ENCODE measurements at places on chromosomes 16 and 17.

DNA sequence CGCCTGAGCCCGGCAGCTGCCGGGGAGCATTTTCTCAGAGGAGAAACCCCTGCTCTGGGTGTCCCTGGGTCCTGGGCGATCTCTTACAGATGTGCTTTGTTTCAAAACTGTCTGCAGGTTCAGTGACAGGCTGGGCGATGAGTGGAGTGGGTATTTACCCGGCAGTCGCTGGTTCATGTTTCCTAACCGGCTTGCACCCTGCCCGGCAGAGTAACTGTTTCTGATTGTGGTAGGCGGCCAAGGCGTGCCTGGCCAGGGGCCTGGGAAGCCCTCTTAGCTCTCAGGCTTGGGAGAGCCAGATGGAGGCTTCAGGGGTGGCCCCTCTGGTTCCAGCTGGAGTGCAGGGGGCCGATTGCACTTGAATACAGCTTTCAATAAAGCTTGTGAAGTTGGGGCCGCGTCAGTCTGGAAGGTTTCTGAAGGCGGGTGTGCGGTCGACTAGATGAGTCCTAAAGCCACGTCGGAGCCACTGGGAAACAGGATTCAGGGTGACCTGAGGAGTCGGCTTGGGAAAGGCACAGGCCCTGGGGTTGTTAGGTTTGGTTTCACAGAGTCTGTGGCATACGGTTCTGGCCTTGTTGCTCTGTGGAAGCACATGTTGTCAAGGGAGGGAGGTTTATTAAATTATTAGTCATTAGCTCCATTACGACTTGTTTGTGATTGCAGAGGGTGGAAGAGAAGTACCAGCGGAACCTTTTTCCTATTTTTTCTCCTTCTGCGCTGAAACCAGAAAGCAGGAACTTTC lies 1.4 kb downstream of the BAIAP2 start:
- DNase-seq: no peak

GRCh38 chr17:1040216-1040600 lies 43.3 kb downstream of the TIMM22 start:
- DNase-seq: no peak

DNA sequence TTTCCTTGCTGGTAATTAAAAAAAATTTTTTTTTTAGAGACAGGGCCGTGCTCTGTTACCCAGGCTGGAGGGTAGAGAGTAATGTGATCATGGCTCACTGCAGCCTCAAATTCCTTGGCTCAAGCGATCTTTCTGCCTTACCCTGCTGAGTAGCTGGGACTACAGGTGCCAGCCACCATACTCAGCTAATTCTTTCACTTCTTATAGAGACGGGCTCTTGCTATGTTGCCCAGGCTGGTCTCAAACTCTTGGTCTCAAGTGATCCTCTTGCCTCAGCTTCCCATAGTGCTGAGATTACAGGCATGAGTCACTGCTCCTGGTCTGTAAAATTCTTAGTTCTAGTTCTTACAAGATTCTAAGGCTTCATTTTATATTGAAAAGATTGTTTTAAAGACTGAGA lies 11.1 kb downstream of the SMIM36 start:
- no peak for DNase-seq

- no peak for DNase-seq
Observed at GRCh38 chr16:53949715-53950410, 245.9 kb downstream of the FTO start.

DNA sequence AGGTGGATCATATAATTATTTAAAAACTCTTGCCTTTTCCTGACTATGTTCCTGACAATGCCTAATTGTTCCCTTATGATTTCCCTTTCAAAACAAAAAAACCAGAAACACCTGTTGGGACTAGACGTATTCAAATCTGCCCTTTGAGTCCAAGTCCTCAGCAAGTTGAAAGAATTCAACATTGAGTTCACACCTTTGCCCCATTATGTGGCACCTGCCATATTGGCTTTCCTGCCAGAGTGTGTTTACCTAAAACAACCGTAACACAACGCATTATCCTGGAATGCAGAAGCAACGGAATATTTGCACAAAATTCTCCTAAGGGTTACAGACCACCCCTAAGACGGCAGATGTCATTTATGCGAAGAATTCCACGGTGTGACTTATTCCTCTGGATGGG lies 105.9 kb downstream of the ZFHX3 start:
- DNase-seq: no peak

DNA sequence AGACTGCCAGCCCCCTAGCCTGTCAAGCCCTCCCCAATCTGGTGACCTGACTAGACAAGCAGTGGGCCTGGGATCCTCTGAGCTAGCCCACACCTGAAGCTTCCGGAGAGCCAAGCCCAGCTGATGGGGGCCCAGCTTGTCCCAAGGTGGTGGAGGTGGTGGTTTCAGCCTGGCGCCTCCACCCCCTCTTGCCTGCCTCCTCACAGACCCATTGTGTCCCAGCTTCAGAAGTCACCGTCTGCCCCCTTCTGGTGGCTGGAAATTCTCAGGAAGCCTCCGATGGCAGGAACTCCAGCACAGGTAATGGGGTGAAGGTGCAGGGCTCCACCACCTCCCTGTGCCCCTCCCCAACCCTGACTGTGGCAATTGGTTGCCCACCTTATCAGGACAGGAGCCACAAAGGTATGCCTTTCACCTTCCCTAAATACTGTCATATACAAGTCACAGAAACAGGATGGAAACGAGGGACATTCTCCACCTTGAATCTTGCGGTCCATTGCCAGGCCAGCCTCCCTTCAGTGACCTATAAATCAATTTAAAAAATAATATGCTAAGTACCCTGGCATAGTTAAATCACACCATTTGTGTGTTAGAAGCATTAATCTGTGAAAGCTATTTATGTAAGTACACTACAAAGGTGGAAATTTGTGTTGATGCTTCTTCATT lies 66.0 kb upstream of the ZNF423 start:
- peak; percentile 59 for DNase-seq

DNA sequence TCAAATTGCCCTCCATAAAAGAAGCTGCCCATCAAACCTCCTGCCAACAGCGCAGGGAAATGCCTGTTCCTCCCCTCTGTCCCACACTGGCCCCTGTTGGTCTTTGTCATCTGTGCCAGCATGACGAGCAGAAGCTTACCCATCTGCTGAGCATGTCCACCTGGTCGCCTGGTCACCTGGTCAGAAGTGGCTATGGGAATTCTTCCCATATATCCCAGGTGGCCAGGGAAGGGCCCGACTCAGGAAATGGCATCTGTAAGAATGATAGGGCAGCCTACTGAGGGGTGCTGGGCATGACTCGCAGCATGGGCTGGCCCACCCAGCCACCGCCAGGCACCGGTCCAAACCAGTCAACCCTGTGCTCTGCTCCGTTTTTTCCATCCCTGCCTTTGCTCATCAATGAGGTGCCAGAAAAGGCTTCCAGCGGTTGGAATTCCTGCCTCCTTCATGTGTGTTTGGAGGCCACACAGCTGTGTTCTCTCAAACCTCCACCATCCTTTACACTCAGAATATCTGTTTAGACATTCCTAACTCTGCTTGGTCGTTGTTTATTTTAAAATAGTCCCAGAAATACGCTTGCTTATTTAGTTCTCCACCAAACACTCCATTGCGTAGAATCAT lies 145.2 kb downstream of the CLEC16A start:
- DNase-seq: no peak

DNA sequence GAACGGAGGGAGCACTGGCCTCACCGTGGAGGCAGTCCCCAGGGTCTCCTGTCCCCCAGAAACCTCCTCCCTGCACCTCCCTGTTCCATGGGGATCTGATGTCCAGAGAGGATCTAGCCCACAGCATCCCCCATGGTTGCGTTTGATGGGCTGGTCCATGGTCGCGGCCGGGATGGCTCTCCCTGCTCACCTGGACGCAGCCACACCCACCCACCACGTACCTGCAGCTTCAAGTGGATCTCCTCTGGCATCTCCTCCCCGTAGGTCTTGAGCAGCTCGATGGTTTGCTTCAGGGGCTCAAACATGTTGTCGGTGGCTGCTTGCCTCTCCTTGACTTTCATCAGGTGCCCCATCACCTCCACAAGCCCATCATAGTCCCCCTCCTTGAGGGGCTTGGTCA lies 47.9 kb downstream of the DNAH17 start:
- DNase-seq: no peak

DNA sequence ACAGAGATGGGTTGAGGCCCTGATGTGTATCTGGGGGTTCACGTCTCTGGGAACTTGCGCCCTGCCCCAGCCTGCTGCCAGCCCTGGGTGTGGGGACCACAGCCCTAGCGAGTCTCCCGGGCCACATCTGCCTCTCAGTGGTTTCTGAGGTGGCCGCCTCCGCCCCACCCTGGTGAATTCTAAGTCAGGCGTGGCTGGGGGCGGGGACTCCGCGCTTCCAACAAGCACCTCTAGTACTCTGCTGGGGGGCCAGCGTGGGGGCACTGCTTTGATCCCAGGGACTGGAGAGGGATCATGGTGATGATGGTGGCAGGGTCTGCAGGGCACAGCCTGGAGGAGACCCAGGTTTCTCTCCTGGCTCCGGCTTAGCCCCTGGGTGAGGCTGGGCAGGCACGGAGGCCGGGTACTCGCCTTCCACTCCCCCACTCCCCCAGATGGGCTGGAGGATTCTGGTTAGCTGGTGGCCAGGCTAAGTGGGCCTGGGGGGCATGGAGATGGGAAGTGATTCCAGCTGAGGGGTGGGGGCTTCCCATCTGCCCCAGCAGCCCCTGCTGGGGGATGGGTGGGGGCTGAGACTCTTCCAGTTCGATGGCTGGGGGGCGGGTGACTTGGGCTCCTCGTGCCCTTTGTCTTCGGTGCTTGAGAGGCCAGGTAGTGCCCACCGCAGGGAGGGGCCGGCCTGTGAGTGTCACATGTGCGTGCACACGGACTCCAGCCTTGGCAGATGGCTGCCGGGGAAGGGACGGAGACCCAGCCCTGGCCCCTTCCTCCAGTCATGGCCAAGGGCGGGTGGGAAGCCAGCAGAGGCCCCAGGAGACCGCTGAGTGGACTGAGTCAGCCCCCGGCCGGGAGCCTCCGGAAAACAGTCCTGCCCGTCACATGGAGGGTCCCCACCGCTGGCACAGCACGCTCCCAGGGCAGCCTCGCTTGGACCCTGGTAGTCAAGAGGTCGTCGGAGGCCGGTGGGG lies 3.9 kb downstream of the GLIS2 start:
- peak; percentile 76 for DNase-seq

GRCh38 chr17:74480290-74480689 lies 13.9 kb downstream of the CD300A start:
- DNase-seq: no peak

GRCh38 chr17:77746393-77746792 lies 212.1 kb upstream of the TNRC6C start:
- no peak for DNase-seq

DNA sequence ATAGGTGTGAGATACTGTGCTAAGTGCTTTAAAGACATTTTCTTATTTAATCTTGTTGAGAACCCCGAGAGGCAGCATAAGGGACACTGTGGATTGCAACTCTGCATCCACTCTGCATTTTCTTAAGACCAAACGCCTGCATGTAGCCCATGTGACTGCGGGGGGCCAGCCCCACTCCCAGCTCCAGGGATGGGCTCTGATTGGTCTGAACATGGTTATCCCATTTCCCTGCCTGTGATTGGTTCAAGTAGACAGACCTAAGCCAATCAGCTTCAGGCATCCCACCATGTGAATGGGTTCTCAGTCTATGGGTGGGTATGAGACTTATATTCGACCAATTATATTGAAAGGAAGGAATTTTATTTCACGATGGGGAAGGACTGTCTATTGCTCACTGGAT lies 33.2 kb upstream of the USP7 start:
- no peak for DNase-seq

- no peak for DNase-seq
Observed at GRCh38 chr16:50360779-50361178, 8.0 kb downstream of the BRD7 start.

- DNase-seq: no peak
Observed at GRCh38 chr17:6510321-6510977, 45.9 kb downstream of the PITPNM3 start.

DNA sequence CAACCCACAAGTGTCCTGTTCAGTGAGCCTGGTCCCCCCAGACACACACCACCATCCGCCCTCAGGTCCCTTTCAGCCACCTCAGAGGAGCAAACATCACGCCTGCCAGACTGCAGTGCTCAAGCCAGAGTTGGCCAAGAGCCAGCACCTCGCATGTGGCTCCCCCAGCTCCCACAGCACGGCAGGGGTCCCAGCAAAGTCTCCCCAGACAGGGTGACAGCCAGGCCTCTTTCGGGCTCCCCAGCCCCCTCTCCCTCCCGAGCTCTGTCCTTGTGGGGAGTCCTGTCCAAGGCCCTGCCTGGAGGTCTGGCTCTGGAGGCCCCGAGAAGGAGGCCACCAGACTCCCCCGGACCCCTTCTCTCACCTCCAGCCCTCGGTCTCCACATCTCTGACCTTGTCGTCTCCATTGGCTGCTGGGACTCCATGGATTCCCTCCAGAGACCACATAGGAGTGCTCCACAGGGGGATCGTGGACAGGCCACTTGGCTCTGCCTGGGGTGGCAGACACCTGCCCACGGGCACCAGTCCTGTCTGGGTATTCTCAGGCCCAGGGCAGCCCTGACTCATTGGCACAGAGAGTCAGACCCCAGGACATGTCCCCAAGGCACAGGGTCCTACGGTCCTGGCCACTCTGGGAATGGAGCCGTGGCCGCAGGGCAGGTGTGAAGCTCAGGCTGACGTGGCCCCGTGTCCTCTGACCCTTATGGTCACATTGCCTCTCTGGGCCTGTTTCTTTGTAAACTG lies 1.8 kb upstream of the MYADML2 start:
- no peak for DNase-seq

- no peak for DNase-seq
Observed at GRCh38 chr16:2498531-2499253, 15.1 kb upstream of the ATP6V0C start.

- no peak for DNase-seq
Observed at GRCh38 chr17:45775148-45775547, 9.0 kb upstream of the CRHR1 start.

DNA sequence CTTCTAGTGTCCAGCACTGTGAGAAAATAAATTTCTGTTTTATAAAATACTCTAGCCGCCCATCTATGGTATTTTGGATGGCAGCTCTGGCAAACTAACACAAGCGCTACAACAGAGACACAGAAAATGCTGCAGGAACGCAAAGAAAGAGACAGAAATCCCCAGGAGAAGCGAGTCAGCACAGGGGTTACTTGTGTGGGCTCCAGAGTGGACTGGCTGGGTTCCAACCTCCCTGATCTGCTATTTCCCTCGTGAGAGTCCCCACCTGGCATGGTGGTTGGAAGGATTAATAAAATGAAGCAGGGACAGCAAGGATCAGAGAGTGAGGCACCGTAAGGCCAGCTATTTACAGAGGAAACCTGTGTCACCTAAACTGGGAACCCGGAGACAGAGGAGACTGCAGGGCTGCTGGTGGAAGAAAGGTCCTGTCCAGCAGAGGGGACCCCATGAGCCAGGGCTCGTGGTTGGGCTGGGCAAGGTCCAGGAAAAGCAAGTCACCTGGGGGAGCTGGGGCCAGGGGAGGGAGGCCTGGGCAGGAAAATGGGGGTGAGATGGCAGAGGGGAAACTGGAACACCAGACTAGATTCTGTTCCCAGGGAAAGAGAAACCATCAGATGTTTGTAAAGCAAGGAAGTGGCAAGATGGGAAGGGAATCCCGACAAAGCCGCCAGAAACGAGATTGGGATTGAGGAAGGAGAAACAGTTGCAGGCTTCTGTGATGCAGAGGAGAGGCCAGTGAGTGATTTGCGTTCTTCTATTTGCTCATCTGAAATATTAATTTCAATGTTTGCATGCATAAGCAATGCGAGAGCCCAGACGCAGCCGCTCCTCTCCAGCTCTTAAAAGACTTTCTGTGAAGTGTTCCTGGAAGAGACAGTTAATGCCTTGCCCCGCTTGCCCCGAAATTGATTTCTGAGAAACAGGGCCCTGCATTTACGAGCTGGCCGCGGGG lies 63.0 kb upstream of the TEKT3 start:
- DNase-seq: no peak

- no peak for DNase-seq
Observed at GRCh38 chr16:85334718-85335583, 222.7 kb upstream of the CIBAR2 start.

All from GM12891 (cell line).